ENCODE measurements at places on chromosomes 12 and 14.

DNA sequence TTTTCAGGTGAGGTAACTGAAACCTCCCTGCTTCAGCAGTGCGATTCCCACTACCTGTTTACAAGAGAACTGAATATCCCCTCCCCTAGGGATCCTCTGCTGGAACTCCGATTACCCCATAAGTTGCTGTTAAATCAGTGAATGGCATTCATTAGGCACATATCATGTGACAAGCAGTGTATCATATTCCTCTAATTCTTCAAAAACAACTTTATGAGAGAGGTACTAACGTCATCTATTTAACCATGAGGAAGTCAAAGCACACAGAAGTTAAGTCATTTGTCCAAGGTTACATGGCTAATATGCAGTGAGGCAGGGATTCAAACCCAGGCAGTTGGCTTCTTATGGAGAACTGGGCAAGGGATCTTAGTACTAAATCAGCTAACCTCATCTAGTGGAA, 43.9 kb upstream of the PCED1B start:
- DNase-seq, result no peak

DNA sequence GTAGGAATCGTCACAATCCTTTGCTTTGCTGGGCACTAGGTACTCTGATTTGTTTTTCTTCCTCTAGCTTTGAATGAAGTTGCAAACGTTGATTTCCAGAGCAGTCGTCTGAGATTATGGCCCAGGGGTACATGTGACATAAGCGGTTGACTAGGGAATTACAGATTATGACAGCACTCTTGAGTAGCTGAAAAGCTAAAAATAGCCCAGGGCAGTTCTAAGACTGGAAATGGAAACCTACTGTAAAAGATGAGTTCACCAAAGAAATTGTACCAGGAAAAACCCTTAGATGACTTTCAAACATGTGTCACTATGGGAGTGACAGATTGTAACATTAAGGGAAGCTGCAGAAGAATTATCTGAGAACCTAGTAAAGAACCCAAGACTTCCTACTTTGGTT, 108.5 kb downstream of the ANO6 start:
- DNase-seq, result no peak

- DNase-seq, result no peak
These were observed 19.1 kb upstream of the DNAH10 start for GRCh38 chr12:123743002-123743401.

- DNase-seq, result peak; percentile 35
These were observed 131.6 kb downstream of the KSR2 start for GRCh38 chr12:117836999-117837736.

DNA sequence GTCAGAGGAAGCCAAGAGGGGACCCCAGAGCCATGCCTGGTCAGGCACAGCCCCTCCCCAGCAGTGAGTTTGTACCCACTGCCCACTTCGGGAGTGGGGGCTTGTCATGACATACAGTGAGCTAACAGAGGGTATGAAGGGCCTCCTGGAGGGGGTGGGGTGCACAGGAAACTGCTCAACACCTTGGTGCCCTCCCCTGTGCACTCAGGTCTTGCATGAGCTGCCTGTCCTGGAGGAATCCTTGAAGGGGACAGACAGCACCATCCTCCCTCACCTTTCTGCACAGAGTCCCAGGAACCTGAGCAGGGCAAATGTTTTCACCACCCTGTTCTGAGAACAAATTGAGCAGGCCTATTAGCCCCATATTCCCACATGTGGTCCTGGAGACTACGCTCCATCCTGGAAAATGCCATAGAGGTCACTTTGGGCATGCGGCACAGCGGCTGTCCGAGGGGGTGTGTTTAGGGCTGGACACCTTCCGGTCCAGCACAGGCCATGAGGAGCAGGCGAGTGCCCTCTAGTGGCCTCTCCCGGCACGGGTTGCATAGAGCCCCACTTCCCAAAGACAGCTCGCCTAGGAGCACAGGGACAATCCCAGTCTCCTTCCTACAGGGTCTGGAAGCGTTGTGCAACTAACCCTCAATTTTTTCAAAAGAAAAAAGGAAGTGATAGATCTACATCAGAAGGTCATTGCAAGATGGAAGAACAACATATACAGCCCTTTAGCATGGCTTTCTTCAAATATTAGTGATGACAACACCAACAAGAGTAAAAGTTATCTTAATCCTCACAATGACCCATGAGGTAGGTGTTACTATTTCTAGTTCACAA, 31.9 kb upstream of the ZFP36L1 start:
- DNase-seq, result peak; percentile 80

GRCh38 chr14:103057372-103058163, at the start of gene CDC42BPB:
TSS of gene CDC42BPB (minus strand) at chr14:103057549. CDS start at chr14:103057173, 376 bp downstream.
- peak; percentile 66 for DNase-seq

GRCh38 chr12:56955631-56956256, 1.7 kb downstream of the RDH16 start:
- DNase-seq, result no peak

DNA sequence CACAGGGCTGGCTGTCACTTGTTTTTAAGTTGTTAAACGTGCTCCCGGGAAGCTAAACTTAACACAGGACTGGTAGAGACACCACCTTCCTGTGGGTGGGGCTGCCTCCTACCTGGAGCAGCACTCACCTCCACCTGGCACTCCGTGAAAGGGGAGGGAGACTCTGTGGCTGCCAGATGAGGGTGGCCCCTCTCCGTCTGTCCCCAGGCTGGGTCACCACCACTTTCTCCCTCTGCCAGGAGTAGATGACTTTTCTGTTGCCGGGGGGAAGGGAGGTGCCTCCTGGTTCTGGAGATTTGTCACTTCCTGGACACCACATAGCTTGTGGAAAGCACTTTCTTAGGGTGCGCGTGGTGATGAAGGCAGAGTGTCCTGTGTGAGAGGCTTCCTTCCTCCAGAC, 81.3 kb downstream of the WDR20 start:
- no peak for DNase-seq

DNA sequence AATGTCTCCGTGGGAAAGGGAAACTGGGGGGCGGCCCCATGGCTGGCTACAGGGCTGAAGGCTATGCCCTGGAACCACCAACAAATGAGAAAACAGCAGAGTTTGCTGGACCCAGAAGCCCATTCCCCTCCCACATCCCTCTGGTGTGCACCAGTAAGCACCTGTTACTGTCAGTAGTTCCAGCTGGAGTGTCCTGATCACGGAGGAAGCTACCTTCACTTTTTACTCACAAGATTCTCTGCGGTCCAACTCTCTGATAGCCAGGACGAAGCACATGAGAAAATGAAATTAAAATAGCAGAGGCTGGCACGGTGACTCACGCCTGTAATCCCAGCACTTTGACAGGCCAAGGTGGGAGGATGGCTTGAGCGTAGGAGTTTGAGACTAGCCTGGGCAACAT, 22.7 kb upstream of the MEG3 start:
- DNase-seq, result no peak

GRCh38 chr12:3263939-3264922, 187.1 kb downstream of the TSPAN9 start:
- DNase-seq, result no peak

- no peak for DNase-seq
These were observed 728.8 kb downstream of the RPS29 start for GRCh38 chr14:48857366-48857765.

- DNase-seq, result no peak
These were observed 407.6 kb downstream of the TMEM132D start for GRCh38 chr12:129496226-129496625.

DNA sequence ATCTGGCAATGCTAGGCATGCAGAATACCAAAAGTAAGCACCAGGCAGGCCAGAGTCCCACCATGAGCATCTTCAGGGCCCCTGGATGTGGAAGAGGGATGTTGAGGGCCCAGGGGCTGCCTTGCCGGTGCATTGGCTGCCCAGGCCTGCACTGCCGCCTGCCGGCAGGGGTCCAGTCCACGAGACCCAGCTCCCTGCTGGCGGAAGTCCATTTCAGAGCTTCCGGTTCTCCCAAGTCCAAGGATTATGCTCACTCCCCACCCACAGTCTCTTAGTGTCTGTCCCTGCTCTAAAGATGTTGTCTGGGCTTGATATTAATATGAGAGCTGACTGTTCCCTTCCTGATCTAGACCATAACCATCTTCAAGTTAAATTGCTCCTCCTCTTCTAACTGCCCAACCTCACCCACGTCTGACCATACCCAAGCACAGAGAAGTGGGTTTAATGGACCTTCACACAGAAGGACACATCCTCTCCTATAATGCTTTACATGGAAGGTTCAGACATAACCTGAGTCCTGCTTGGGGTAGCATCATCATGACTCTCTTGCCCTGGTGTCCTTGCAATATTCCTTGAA, 117.4 kb downstream of the DAD1 start:
- peak; percentile 55 for DNase-seq

GRCh38 chr14:98919434-98919833, 352.6 kb downstream of the BCL11B start:
- DNase-seq, result no peak

- no peak for DNase-seq
These were observed 165.3 kb upstream of the RASSF8 start for GRCh38 chr12:25793196-25793595.

DNA sequence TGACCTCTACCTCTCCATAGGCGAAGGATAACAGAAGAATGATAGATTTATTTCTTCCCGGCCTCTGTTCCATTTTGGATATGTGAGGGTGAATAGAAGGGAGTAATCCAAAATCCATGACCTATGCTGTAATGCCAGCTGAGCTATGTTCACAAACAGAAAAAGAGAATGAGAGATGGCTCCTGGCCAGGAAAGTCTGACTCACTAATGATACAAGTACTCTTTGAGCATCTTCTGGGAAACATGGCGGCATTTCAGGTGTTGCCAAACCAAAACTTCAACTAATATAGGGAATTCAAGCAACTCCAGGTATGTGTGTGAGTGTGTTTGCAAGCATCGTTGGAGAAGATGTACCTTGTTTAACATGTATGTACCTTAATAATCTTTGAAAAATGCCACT, 55.1 kb downstream of the MED13L start:
- DNase-seq, result peak; percentile 55

DNA sequence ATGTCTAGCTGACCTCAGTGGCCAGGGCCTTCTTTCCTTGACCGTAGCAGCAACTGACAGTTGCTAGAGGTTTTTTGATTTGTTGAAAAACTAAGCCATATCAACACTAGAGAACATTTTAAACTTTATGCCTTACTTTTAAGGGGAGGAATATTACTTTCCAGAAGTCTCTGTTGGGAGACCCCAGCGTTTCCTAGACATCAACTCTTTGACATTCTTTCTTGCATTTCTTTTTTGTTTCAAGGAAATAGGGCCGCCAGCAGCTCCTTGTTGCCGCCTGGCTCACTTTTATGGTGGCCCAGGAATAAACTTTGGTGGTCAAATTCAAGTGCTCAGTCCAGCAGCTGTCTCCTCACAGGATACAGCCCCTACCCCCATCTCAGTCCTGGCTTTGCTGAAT, 2.5 kb upstream of the HOXC11 start:
- DNase-seq, result no peak

- no peak for DNase-seq
These were observed 41.5 kb downstream of the SNAPC1 start for GRCh38 chr14:61803755-61804154.

- no peak for DNase-seq
These were observed 268.2 kb upstream of the PLEKHG7 start for GRCh38 chr12:92434607-92435025.

- no peak for DNase-seq
These were observed 404.3 kb downstream of the TMEM117 start for GRCh38 chr12:44240186-44240585.

GRCh38 chr12:51669996-51670395, 79.0 kb downstream of the SCN8A start:
- DNase-seq, result no peak

DNA sequence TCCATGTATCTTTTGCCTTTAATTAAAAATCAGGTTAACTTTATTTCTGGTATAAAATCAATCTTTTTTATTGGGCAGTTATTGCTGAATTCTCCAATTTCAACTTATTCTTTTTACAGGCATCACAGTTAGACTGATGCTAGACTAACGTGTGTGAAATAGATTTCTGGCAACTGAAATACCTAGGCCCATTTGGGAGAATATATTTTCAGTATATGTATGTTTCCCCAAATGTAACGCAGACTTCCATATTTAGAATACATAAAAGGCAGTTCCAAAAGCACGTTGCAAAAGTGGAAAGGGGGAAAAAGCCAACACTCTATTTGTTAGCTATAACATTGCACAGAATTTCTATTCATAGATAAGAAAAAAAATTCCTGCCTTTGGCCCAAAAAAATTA, 297.0 kb downstream of the ATP23 start:
- no peak for DNase-seq

- DNase-seq, result peak; percentile 66
These were observed 6.5 kb downstream of the HIP1R start for GRCh38 chr12:122841544-122842321.

- no peak for DNase-seq
These were observed 66.1 kb upstream of the CSRP2 start for GRCh38 chr12:76944892-76945291.

DNA sequence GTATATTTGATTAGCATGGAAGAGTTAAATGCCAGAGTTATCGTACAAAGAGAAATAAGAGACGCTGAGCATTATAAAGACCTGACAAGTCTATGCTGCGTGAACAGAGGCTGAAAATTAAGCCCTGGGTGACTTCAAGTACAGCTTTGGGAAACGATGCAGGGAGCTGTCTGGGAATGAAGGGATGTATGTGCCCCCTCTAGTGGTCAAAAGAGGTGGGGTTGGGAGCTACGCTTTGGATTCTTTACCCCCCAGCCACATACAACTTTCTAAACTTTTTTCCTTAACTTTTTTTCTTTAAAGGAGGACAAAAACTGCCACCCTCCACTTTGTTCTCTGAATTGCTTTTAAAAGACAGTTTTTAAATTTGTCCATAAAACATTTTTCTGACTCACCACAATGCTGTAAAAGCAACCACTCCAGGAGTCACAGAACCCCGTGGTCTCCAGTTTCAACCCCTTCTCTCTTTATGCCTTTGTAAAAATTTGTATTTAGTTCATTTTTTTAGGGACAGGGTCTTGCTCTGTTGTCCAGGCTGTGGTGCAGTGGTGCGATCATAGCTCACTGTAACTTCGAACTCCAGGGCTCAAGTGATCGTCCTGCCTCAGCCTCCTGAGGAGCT, 59.4 kb downstream of the ZNF664 start:
- peak; percentile 36 for DNase-seq

GRCh38 chr12:104643093-104643818, 186.5 kb downstream of the CHST11 start:
- no peak for DNase-seq

DNA sequence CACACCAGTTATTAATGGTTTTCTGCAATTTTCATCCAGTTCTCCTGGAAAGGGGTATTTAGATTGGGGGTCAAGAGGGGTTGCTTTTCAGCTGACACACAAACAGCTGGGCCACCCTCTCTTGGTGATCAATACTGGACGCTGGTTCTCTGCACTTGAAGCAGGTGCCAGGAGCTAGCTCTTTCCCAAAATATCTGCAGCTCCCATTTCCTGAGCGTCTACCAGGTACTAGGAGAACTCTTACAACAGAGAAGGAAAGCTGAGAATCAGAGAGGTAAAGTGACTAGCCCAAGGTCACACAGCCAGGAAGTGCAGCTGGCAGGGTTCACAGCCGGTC, 1.2 kb downstream of the TESC start:
- no peak for DNase-seq

- no peak for DNase-seq
These were observed 179.3 kb upstream of the ATF7IP start for GRCh38 chr12:14186193-14186502.

GRCh38 chr14:104602315-104602932, 2.1 kb downstream of the TMEM179 start:
- no peak for DNase-seq

- no peak for DNase-seq
These were observed 32.6 kb downstream of the PPP2R5E start for GRCh38 chr14:63510538-63510937.

Measured in HepG2 (cell line).